IPS DF 6.9 (cell line): ENCODE measurements at places on chromosomes 7 and 10.

DNA sequence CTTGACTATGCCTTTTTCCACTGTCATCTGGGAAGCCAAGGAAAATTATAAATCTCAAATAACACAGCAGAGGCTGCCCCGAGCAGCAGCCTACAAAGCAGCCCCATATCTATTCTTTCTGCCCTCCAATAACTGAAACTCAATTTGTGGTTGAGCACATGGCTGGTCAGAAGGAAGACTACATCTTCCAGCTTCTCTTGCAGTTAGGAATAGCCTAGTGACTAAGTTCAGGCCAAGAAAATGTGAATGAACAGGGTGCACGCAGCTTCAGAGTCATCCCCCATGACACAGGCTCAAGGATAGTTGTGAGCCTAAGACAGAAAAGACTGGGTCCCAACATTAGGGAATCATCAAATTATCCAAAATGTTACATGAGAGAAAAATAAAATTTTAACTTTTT is 42.3 kb downstream of the CHCHD3 start:
- no peak for DNase-seq

DNA sequence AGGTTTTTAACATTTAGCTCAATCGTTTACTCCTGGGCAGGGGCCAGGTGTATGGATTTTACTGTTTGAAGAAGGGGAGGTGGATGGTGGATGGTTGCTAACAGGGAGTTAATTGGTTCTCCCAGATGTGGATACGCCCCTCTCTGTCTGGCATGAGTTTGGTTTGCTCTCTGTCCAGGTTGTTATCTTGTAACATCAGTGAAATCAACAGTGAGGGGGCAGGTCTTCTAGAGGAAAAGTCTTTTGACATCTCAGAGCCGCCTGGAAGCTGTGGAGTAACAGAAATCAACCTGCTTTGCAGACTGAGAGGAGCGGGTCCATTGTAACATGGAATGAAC is 243.4 kb downstream of the MGMT start:
- DNase-seq = no peak

DNA sequence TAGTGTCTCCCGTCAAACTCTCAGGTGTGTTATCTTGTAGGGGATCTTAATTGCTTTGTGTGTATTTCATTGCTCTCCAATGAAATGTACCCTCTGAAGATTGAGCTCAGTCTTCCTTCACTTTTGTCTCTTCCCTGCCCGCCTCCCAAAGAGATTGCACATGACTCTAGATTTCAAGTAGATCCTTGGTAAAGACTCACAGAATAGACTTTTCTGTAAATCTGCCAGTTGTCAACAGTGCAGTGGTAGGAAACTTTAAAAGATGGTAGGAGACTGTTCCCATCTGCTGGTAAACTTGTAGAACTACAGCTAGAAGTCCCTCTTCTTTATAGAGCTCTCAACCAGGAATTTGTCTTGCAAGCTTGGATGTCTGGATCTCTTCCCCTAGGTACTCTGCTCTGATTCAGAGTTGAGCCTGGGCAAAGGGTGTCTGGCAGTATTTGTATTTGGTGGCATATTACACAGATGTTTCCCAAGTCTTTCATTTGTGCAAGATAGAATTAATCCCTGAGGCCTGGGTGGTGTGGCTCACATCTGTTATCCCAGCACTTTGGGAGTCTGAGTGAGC is 9.6 kb downstream of the CCL26 start:
- DNase-seq = no peak

DNA sequence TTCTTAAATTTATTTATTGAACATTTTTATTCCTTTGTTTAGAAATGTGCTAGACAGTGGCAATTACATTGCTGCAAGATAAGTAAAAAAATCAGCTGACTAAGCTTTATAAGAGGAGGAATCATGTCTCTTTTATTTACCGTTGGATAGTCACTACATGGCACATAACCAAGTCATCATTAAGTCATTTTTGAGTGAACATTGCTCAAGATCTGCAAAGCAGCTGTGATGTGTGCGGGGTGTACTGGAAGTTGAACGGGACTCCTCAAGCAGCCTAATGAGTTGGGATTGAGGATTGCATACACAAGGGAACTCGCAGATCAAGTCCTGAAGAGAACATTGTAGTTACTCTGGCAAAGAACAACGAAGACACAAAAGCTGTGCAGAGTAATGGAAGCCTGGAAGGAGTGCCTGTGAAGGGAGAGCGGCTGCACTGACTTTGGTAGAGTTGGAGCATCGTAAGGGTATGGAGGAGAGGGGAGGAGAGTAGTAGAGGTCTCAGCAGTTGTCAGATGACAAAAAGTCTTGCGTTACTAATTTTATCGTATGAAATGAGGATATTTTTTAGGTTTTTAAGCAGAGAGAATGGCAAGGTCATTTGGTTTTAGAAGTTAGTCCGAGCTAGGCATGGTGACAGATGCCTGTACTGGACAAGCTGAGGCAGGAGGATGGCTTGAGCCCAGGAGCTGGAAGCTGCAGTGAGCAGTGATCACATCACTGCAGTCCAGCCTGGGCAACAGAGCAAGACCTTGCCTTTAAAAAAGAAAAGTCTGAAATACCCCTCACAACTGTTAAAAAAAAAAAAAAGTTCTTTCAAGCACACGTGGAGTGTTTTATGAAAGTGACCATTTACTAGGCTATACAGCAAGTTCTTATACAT is 95.1 kb downstream of the BMPR1A start:
- DNase-seq = no peak

GRCh38 chr10:34168439-34168838 is 646.7 kb downstream of the PARD3 start:
- no peak for DNase-seq

GRCh38 chr7:86706406-86706805 is 62.7 kb downstream of the GRM3 start:
- no peak for DNase-seq

DNA sequence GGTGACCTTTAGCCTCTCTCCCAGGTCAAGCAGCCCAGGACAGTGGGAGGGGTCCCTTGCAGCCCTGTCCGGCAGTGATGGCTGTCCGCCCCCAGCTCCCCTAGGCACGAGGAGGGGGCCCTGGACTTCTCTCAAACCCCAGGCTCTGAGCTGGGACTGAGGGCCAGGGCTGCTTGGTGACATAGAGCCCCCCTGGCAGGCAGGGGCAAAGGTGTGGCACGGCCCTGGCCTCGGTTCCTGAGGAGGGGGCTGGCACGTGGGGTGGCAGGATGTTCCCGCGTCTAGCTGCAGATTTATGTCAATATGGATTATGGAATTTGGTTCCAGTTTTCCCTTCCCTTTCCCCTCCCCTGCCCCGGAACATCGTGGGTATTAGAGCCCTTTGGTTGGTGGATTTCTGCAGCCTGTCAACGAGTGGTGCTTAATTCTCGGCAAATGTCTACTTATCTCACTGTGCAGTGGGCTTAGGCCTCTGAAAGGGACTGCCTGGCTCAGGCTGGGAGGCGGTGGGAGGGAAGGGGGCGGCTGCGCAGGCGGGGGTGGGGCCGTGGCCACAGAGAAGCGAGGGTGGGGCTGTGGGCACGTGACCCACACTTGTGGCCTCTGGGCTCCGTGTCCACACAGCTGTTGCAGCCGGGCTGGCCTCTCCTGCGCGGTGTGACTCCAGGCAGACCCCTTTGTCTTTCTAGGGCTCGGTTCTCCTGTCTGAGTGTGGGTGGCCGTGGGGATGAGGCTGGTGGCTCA is 19.3 kb downstream of the UNCX start:
- DNase-seq = no peak

DNA sequence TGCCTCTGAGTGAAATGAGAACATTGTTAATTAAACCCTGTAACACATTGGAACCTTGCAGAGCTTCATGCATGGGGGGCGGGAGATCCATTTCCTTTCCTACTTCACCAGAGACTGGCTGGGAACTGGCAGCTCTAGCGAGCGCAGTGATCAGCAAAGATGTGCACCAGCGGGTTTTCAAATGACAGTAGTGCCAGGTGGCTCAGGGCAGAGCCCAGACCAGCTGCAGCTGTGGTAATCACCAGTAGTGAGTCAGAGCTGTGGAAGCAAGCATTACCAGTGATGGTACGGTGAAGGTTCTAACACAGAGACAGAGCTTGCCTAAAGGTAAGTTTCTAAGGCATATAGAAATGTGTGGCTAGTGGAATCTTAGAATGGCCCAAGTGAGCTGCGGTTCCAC is 1009.7 kb upstream of the CELF2 start:
- no peak for DNase-seq

DNA sequence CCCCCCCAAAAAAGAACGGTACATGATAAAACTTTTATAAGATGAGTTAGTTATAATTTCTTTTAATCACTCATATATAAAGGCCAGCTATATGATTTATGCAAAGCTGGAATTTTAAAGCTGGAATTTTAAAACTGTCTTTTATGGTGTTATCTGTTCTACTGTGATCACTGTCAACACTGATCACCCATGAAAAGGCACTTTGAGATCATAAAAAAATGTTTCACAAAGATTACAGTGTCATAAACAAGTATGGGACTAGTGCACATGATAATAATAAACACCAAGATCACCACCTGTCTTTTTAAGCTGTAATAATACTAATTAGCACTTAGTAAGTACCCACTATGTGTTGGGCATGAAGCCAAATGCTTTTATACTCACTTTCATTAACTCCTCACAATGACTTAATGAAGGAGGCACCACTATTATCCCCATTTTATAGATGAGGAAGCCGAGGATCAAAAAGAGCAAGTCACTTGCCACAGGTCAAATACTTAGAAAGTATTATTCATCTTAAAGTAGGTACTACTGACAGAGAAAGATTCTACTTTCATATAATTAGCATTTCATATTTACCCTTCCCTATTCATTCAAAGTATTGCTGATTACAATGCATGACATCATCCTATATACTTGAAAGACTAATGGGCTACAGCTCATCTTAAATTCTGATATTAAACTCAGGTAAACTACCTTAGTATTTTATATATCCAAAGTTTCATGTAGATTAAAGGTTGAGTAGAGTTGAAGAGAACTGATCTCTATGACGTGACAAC is 8.3 kb upstream of the RHOBTB1 start:
- DNase-seq = no peak

DNA sequence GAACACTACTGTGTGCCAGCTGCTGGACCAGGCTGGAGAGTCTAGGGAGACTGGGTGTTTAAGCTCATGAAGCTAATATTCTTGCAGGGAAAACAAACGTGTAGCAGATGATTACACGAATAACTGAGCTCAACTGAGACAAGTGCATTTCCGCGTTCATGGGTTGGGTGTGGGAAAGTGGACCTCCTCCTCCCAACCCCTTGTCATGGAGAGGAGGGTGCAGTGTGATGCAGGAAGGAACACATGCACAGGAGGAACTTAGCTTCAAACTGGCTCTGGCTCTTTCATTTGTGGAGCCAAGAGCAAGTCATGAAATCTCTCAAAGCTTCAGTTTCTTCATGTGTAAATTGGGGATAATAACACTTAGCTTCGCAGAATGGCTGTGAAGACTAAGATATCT is 204.3 kb downstream of the ARHGAP12 start:
- no peak for DNase-seq

DNA sequence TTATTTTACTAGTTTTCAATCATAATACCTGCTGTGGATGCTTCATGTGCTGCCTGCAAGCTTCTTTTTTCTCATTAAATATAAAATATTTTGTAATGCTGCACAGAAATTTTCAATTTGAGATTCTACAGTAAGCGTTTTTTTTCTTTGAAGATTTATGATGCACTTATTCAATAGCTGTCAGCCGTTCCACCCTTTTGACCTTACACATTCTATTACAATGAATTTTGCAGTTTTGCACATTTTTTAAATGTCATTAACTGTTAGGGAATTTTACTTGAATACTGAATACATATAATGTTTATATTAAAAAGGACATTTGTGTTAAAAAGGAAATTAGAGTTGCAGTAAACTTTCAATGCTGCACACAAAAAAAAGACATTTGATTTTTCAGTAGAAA is 103.0 kb downstream of the PTEN start:
- no peak for DNase-seq

GRCh38 chr10:44992070-44992731 is 8.5 kb upstream of the ZNF22 start:
- DNase-seq = no peak
